ENCODE measurements at places on chromosomes 3 and 15. TPM values are rescaled to one million over a fixed set of nuclear protein-coding genes. Genes with fewer than 3 reads are reported as not detected.
A peak's percentile ranks its signal among the peaks of the same experiment; 100 is the strongest.

GRCh38 chr15:64622410-64623260, 152.8 kb downstream of the RBPMS2 start:
- no peak for DNase-seq

Gene SLC28A2
- not detected for total RNA-seq

- peak; percentile 15 for DNase-seq
Observed at GRCh38 chr3:105157067-105157765, 209.5 kb upstream of the ALCAM start.

Gene LYZL4
- not detected for total RNA-seq

DNA sequence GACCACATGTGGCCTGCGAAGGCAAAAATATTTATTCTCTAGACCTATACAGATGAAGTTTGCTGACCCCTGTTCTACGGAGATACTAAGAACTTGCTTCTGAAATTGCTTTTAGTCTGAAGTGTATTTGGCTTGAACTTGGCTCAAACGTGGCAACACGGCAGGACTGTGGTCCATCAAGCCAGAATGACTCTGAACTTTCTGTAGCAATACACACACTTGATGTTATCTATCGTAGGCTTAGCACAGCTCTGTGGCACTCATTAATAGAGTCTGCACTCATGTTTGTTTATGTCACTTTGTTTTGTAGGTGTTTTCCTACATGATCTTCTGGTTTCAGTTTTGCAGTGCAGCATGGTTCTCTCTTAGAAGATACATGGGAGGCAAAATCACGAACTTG, 298.1 kb downstream of the ADAMTS17 start:
- DNase-seq: no peak

- peak; percentile 85 for DNase-seq
Observed at GRCh38 chr15:22980189-22981050, at the start of gene CYFIP1. Gene CYFIP1, minus strand, starts transcription at chr15:22980368. Its CDS starts 33,083 bp downstream, at chr15:22947285.

DNA sequence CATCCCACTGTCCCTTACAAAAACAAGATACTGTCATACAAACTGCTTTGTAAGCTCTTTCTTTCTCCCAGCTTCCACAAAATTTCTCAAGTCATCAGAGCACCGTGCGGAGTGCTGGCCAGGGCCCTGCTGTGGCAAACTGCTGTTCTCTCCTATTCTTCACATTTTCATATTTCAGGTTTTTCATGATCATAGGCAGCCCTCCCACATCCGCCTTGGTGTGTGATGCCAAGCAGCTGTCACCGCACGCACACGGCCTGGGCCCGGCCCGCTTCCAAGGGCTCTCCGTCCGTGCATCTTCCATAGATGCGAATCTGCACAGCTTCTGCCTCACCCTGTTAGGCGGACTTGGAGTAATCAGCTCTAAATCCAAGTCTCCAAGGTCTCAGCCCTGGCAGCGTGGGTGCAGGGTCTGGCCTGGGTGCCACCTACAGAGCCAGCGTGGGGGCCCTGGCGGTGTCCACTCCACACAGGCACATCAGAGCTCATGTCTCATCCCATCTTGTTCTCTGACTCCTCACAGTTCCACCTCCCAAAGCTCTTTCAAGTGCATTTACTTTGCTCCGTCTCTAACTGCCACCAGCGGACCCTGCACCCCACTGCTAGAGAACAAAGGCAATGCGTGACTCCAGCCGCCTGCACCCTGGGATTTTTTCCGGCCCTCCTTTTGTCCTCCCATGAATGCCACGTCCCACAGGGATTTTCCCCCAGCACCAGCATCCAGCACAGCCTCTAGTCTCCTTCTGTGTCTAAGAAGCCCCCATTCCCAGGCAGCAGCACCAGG, 27.2 kb downstream of the CYFIP1 start:
- peak; percentile 61 for DNase-seq

DNA sequence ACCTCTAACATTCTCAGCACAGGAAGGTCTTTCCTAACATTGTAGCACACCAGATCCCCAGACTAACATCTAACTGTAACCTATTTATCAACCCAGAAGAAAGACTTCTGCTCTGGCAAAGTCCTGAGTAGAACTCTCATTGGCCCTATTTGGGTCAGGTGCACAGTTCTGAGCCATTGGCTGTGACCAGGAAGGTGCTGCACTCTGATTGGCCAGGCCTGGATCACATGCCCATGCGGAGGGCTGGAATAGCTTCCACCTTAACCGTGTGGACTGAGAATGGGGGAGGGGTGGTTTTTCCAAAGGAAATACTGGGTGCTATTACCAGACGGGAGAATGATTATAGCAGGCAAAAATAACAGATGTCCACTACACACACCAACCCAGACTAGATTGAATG, 11.5 kb downstream of the FEZF2 start:
- DNase-seq: no peak

DNA sequence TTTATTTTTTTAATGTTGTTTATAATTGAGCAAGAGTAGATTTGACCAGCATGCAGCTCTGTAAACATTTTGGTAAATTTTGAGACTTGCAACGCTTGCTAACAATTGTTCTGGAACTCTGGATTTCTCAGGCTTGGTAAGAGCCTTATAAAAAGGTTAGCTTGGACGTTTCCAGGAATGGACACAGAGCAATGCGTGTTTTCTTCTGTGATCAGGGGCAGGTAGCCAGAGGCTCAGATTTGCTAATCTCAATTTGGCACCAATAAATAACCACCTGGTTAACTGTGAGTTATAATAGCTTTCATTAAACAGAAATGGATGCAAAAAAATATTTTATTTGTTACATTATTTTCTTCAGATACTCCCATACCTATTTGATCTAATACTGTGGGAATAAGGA, 39.8 kb downstream of the CADM2 start:
- no peak for DNase-seq

DNA sequence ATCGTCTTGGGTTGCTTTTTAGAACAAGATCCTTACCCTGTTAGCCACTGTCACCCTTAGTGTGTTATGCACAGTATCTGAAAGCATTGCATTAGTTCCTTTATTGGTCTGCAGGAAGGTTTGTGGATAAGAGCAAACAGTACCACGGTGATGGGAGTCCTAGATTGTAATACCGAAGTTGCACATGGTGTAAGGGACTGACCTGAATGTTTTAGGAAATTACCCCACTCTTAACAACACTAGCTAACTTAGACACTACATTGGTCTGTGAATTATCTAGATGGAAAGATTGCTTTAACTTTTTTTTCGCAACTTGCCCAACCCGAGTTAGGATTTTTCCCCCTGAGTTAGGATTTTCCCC, 1.3 kb downstream of the STT3B start:
- DNase-seq: no peak

Gene TTLL13
- not detected for total RNA-seq

GRCh38 chr3:109045271-109046040, 72.5 kb downstream of the MORC1 start:
- DNase-seq: no peak

Gene CHRNA7
- 14.0 TPM for total RNA-seq

- DNase-seq: peak; percentile 75
Observed at GRCh38 chr3:190076601-190077394, 43.9 kb downstream of the P3H2 start.

- peak; percentile 86 for DNase-seq
Observed at GRCh38 chr3:157532529-157533297, 29.5 kb upstream of the VEPH1 start.

Gene IQCH
- total RNA-seq: 21.0 TPM

Gene LSAMP
- total RNA-seq: 18.0 TPM

Gene PGBD4
- 0.93 TPM for total RNA-seq

GRCh38 chr15:55770806-55771205, 27.9 kb upstream of the PRTG start:
- DNase-seq: no peak

Gene ISG20
- total RNA-seq: 0.56 TPM

Gene C3orf22
- total RNA-seq: not detected

GRCh38 chr3:97121386-97121785, 307.0 kb downstream of the EPHA6 start:
- DNase-seq: no peak

Gene VGLL3
- 1.8 TPM for total RNA-seq

- no peak for DNase-seq
Observed at GRCh38 chr3:86954747-86955146, 36.2 kb downstream of the VGLL3 start.

GRCh38 chr3:119911748-119912147, 129.8 kb downstream of the NR1I2 start:
- no peak for DNase-seq

- peak; percentile 87 for DNase-seq
Observed at GRCh38 chr15:67838789-67839332, 984 bp downstream of the RNU6-1 start.

DNA sequence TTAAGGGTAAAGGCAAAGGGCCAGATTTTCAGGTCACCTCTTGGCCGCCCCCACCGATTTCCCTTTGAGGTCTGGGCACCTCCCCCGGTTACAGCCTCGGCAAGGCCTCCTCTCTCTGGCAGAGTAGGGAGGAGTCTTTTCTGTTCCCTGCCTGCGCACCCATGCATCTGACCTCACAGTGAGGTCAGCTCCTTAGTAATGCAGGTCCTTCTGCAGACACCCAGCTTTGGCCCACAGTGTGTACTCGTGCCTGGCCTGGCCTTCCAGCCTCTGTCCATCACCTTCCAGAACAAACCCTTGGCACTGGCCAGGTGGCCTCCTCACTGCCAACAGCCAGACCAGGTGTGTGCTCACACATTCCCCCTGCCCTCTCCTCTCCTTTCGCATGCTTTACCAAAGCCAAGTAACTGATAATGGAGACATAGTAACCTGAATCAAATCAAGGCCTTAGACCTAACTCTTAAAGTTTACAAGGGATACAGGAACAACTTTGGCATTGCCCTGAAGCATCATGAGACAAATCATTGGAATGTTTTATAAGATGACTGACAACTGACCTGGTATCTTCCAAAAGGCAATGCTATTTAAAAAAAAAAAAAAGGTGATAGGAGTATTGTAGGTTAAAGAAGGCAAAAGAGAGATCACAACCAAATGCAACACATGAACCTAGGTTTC, 61.3 kb downstream of the CORO2B start:
- DNase-seq: no peak

GRCh38 chr15:59657635-59658125, 365 bp upstream of the GTF2A2 start:
- no peak for DNase-seq

Gene PARP15
- not detected for total RNA-seq

GRCh38 chr3:82354228-82354627, 592.8 kb upstream of the GBE1 start:
- DNase-seq: no peak

- DNase-seq: no peak
Observed at GRCh38 chr15:77183066-77183465, 112.2 kb upstream of the TSPAN3 start.

DNA sequence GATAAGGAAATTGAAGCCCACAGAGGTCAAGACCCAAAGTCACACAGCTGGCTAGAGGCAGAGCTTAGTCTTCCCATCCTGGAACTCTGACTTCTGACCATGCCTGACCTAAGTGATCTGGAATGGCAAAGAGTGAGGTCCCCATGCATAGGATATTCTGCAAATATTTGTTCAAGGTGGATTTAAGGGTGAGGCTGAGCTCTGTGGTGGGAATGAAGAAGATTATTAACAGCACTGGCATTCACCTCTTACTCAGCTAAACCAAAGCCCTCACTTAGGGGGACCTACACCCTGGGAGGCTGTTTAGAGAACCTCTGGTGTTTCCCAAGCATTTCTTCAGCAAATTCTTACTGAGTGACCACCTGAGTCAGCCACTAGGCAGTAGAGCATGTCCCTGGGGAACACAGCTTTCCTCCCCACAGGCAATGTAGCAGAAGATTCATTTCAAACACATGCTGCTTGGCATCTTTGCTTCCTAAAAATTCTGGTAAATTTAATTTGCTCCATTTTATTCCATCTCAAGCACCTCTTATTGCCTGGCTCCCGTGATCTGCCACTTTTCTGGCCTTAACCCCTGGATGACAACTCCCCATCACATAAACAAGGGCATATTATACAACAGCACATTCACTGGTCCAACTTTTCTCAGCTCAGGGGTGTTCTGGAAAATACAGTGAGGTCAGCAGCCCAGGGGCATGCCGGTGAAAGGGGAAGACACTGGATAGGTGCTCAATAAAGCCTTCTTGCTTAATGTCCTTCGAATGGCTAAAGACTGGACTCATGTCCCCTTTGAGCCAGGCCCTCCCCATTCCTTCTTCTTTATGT, 176.0 kb downstream of the ABHD5 start:
- no peak for DNase-seq

GRCh38 chr3:133992381-133992780, 37.3 kb downstream of the SLCO2A1 start:
- DNase-seq: no peak

- DNase-seq: peak; percentile 26
Observed at GRCh38 chr15:39447346-39447745, 133.5 kb upstream of the THBS1 start.

GRCh38 chr3:160105907-160106584, 117.4 kb downstream of the IL12A start:
- no peak for DNase-seq

DNA sequence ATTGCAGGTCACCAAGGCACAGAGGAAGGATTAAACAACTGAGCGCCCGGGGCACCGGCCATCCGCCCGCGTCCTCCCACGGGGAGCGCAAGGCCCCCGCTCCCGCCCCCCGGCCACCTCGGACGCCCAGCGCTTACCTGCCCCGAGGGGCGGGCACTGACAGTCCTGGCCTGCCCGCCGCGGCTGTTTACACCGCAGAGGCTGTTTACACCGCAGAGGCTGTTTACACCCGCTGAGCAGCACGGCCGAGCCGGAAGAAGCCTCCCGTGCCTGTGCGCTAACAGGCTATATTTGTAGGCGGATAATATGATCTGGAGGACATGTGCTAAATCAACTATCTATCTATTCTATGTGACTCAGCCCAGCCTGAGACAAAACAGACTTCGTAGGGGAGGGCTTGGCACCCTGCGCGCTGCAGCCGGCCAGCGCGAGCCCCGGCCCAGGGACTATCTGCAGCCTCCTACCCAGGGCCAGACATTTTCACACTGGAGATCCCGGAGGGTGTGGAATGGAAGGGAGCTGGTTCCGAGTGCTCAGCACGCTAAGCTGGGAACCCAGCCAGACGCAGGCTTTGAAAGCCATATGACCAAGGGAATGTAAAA, at the start of gene LRRC2:
TSS of gene LRRC2 (minus strand) at position 263 of the 602 bp plus-strand sequence. CDS start 14,711 bp downstream, outside the sequence.
- DNase-seq: peak; percentile 55

DNA sequence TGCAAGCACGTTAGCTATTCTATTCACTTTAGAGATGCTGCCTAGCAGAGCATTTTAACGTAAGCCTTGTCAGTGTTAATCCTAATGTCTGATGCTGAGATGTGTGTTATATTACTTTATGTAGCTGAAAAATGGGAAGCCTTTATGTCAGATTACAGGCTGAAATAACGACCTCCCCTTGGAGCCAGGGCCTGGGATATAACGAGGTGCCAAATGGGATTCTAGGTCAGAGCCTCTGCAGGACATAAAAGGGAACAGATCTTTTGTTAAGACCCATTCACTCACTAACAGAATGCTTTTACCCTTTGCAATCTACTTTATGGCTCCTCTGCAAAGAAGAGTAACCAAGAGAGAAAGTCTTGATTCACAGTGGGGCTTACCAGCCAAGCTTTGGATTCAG, 815.5 kb upstream of the CFAP20DC start:
- peak; percentile 38 for DNase-seq

- DNase-seq: peak; percentile 85
Observed at GRCh38 chr3:54146506-54147239, 24.3 kb downstream of the CACNA2D3 start.

DNA sequence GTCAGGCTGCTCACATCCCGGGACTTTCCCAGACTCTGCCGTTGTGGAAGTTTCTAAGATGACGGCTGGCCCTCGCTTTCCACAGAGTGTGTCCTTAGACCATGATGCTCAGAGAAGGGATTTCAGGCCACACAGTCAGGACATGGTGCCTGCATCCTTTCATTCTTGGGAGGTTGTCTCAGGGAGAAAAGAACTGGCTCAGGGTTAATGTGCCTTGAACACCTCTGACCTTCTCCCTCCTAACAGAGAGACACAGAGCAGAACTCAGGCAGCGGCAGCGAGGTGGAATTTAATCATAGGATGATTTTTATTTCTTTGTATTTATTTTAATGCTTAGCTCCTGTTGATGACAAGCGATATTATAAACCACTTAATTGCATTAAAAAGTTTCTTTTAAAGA, 96.9 kb upstream of the ATP2B2 start:
- peak; percentile 42 for DNase-seq

All from neural progenitor cell (in vitro differentiated cells).